Mammary epithelial cell (primary cell): ENCODE measurements at places on chromosomes 5 and 9.
A peak's percentile ranks its signal among the peaks of the same experiment; 100 is the strongest.

DNA sequence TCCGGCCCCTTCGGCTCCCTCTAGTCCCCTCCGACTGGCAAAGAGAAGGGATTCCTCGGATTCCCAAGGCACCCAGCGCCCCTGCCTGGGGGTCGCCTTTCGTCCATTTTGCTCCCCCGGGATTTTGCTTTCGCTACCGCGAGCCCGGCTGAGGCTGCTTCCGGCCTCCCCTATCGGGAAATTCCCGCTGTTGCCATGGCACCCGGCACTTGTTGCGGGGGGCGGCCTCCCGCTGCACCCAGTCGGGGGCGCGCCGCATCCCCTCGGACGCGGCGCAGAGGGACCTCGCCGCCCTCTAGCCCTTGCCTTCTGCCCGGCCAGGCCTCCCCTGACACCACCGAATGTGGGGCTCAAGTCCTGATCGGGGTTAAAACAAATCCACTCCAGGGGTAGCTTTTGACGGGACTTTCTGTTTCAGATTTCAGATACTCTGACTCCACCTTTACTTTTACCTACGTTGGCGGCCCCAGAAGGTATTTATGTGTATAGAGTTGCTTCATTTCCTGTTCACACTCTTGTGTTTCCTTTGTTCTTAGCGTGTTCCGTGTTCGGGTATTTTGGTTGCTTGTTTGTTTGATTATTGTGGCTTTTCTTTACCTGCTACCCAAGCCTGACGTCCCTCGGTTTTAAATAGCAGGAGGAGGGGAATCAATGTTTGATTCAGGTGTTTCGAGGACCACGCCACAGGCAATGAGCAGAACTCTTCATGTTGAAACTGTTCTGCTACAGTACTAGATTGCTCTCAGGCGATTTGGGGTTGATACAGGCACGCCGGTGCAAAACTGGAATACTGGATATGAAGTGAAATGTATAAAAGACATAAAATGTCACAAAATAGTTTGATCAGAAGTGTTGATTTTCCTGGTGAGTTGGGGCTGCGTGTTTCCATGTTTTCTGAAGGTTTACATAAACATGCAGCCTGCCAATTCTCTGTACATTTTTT is 1.5 kb downstream of the PARP8 start:
- peak; percentile 76 for DNase-seq

DNA sequence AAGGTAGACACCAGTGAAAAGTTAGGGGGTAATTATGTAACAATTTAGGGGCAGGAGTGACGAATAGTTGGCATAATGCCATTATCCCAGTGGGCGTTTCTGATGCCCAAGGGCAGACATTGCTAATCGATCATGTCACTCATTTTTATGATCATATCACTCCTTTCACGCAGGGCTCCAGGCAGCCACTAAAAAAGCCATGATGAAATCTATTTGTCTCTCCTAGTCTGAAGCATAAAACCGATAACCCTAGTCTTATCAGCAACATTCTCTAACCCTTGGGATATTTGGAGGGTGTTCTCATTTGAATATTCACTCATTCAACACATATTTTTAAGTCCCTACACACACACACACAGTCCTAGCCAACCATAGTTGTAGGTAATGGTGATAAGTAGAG is 114.9 kb downstream of the NMUR2 start:
- DNase-seq: no peak

- DNase-seq: no peak
Observed at GRCh38 chr9:96193236-96193755, 108.7 kb downstream of the HSD17B3 start.

DNA sequence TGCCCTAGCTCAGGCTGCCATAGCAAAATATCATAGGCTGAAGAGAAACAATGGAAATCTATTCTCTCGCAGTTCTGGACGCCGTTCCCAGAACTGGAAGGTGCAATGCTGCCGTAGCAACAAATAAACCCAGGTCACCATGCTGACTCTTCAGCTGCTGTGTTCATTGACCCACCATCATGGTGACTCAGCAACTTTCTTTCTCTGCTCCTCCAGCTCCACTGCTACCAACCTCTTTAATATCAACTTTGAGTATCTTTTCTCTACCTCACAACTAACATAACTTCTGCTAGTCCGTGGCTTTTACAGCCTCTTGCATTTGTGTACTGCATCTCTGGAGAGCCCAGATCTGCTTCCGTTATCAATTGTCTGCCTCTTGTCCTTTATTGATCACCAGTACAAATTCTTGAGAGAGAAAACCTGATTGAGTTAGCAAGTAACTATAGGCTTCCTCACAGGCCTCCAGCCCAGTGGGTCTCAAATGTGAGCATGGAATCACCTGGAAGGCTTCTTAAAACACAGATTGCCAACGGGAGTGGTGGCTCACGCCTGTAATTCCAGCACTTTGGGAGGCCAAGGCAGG is 47.3 kb upstream of the SLC30A5 start:
- DNase-seq: no peak

GRCh38 chr9:23768861-23769260 is 57.2 kb downstream of the ELAVL2 start:
- DNase-seq: no peak

GRCh38 chr5:157552650-157553049 is 22.9 kb downstream of the ADAM19 start:
- no peak for DNase-seq

DNA sequence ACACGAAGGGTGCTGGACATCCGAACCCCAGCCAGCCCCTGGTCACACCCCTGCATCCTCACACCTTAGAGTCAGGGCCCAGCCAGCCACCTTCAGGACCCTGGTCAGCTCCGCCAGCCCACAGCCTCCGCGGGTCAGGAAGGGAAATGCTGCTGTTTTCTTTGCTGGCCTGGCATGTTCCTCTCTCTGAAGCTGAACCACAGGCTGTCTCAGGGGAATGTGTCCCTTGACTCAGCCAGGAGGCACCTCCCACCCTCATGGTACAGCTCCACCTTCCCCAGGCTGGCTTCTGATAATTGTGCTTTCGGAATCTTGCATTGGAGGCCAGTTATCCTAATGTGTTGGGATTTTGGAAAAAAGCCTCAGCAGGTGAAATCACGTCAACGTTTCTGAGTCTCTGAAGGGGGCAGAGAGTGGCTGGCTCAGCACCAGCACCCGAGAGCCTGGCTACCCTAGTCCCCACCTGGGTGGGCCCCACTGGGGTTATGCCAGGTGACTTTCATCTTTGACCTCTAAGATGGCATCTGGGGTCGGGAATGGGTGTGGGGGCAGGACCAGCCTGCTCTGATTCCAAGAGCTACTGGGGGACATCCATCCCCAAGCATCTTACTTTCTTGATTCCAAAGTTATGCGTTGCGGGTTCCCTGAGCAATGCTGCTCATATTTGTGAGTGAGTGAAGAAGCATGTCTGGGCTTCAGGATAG is 9.8 kb upstream of the OLFM1 start:
- DNase-seq: no peak

DNA sequence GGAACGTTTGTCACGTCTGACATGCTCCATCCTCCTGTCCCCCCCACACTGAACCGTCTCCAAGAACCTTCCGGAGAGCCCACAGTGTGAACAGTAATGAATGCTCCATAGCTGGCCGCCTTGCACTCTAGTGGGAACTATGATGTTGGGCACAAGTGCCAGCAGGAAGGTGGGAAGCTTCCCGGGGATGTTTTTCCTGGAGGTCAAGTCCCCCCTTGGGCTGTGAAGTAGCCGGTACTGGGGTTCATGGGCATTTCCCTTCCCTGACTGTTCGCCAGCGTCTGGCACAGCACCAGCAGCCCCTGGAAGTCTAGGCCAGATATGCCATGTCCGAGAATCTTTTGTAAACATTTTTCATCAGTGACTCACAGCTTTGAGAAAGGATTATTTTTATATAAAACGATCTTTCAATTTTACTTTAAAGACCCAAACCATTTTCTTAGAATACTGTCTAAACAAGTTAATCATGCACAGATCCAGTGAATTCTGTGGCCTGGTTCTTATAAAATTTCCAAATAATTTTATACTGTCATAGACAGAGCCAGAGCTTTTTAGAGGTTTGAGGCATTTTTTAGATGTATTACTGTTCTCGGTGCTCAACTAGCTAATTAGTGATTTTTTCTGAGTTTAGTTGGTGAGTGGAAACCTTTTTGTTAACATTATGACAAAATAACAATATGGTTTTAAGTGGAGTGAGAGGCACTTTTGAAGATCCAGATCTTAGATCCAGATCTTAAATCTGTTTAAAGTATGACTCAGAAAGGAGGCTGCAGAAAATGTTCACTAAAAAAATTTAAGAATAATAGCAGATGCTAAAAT is 11.6 kb downstream of the ABL1 start:
- DNase-seq: peak; percentile 54

DNA sequence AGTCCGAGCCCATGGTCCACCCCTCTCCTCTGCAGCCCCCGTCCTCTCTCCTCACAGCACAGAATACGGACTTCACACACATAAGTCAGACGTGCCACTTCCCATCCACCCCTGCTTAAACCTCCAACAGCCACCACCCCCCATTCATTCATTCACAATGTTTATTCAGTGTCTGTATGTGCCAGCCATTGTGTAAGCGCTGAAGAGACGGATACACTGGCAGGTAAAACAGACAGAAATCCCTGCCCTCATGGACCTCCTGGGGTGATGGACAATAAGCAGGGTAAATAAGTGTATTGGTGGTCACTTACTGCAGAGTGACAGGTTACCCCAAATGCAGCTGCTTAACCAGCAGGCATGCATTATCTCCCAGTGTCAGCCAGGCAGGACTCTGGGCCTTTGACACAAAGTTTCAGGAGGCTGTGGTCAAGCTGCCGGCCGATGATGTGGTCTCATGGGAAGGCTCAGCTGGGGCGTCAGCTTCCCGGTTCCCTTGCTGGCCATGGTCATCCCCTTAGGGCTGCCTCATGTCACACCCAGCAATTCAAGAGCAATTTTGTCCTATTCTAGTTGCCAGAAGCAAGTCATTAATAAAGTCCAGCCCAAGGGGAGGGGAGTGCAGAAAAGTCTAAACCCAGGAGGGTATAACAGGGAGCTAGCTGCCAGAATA is 1.8 kb upstream of the PAXX start:
- no peak for DNase-seq

DNA sequence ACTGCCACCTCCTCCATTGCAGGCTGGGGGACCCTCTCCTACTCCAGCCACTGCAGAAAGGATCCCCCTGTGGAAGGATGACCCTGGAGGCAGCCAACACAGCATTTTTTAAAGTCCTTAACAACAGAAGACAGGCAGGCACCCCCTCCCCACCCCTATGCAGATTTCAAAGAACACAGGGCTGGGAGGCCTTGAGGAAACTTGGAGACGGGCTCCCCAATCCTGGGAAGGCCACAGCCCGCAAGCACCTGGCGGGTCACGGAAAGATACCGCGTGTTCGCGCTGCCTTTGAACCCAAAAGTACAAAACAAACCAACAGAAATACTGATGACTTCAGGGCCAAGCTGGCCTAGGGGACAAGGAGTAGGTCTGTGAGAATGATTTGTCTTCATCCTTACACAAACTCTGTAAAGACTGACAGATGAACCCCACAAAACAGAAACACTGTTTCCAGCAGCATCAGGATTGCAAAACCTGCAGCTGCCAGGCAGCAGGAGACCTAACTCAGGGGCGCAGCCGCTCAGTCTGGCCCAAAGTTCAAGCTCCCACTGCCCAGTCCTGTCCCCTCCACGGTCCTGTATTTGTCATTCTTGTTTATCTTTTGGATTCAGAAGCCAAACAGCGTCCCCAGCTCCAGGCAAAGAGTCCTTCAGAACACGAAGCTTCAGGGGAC is 13.8 kb downstream of the VAV2 start:
- no peak for DNase-seq
